ENCODE measurements at places on chromosomes 7 and 10. TPM values are rescaled to one million over a fixed set of nuclear protein-coding genes. Genes with fewer than 3 reads are reported as not detected.

DNA sequence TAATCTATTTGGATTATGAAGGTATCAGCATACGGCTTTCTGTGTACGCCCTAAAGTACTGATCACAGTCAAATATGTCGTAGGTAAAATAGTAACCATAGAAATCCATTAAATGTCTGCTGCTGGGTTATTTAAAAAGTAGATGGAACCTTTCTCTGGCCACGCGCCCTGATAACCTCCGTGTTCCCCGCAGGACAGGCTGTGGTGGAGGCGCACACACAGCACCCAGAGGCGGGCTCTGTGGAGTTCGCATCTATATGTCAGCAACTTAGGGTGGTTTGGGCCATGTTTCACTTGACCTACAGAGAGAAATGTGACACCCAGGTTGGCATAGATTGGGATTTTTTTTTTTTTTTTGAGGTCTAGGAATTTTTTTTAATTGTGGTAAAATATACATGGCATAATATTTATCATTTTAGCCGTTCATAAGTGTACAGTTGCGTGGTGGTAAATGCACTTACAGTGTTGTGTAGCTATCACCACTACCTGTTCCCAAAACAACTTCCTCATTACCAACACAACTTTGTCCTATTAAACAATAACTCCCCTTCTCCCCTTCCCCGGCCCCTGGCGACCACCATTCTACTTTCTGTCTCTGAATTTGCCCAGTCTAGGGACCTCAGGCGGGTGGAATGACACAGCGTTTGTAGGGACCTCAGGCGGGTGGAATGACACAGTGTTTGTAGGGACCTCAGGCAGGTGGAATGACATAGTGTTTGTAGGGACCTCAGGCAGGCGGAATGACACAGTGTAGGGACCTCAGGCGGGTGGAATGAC, 15.4 kb downstream of the PPP2R2D start:
- no peak for DNase-seq

GRCh38 chr7:112752576-112752975, 37.6 kb downstream of the TMEM168 start:
- DNase-seq, result no peak

DNA sequence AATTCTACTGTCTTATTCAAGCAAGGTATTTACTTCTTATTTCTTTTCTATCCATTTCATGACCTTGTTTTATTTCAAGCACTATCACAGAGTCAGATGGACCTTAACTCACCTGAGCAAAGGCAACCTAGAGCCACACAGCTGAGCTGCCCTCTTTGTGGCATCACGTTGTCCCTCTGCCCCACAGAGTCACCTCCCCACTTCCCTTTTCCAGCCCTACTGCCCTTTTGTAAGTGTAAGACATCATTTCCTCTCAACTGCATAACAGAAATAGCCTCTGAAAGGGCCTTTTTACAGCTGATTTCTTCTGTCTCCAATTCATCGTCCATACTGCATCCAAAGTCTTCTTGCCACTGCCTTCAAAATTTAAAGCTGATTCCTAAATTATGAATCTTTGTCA, 946.0 kb downstream of the NRG3 start:
- no peak for DNase-seq

DNA sequence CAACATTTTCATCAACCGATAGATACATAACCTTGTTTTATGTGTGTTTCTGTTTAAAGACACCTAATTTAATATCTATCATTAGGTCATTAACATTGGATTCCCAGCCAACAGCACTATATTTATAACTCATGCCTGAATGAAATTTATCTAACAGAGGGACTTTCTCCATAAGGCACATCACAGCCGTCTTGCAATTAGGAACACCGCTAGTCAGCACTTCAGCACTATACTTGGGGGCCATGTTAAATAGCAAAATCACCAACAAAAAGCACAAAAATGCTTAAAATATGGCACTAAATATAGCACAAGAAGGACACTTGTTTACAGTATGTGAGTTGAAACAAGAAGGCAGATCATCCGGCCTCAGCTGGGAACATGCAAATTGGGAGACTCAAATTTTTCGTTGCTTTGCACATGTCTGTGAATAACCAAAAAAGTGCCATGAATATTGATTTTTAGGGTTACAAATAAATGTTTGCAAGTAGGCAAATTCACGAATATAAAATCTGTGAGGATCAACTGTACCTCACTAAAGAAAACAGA, 51.0 kb downstream of the TLL2 start:
- DNase-seq, result no peak

The CXCL12 gene
- total RNA-seq, result 61.3 TPM

DNA sequence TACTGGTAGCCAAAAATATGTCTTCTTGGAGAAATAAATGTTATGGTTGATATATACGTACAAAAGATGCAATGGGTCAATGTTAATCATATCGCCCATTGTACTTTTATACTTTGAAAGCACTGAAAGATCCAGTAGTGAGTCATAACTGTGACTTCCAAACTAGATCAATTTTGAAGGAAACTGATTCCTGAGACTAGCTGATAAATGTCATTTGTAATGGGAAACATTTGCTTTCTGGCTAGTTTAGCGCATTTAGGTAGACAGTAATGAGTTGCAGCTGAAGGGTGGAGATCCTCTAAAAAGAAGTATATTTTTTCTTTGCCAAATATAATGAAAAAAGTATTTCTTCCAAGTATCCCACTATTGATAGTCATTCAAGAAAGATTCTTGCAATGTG, 53.5 kb upstream of the ARHGAP21 start:
- DNase-seq, result no peak

The PIK3AP1 gene
- total RNA-seq, result 10.1 TPM

The TEX47 gene
- total RNA-seq, result not detected

The PPP1R3A gene
- total RNA-seq, result not detected

The ZNF655 gene
- 69.9 TPM for total RNA-seq

GRCh38 chr10:78974617-78975317, 94.0 kb upstream of the ZMIZ1 start:
- DNase-seq, result peak; percentile 62

DNA sequence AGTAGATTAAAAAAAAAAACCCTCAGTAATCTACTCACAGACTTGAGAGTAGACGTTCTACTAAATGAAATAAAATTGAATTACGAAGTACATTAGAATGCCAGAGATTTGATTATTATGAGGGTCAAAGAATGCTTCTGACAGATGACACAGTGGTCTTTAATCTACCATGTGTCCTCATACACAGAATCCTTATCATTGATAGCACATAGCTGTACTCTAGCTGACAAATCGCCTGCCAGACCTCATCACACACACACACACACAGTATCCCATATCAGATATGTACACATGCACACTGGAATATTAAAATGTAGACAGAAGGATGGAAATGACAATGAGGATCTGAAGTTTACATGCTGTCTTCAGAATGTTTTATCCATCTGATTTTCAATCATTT, 104.6 kb downstream of the SORCS1 start:
- no peak for DNase-seq

The ERVW-1 gene
- not detected for total RNA-seq

DNA sequence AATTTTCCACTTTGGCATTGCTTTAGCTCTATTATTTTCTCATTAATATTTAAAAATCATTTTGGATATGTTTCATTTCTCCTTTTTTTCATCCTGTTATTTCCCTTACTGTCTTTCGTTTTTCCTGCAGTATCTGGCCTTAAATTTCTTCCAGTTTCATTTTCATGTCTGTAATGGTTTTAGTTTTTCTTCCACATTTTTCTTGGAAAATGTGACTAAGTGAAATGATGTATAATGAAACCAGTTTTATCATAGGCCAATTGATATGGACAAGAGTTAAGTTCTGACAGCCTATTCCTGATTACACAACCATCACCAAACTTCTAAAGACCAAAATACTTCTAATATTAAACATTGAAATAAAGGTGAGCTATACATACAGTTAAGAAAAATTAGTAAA, 158.5 kb downstream of the LHFPL3 start:
- no peak for DNase-seq

GRCh38 chr10:11440250-11441150, 170.9 kb downstream of the USP6NL start:
- DNase-seq, result no peak

GRCh38 chr7:6532516-6532915, 18.7 kb downstream of the GRID2IP start:
- DNase-seq, result no peak

DNA sequence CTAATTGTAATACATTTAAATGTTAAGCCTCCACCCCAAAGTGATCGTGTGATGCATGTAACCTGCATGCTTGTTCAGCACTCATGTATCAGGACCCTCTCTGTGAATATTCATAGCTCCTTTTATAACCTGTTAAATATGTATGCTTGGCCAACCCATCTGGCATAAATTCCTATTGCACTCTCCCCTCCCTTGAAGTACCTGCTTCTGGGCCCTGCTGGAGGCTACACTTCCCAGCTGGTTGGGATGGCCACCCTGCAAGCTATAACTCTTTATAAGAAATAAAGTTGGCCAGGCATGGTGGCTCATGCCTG, 149.7 kb downstream of the SH2D4B start:
- no peak for DNase-seq

GRCh38 chr7:44259547-44260457, 59.0 kb downstream of the YKT6 start:
- DNase-seq, result peak; percentile 8

The ZNF239 gene
- total RNA-seq, result 1.6 TPM

DNA sequence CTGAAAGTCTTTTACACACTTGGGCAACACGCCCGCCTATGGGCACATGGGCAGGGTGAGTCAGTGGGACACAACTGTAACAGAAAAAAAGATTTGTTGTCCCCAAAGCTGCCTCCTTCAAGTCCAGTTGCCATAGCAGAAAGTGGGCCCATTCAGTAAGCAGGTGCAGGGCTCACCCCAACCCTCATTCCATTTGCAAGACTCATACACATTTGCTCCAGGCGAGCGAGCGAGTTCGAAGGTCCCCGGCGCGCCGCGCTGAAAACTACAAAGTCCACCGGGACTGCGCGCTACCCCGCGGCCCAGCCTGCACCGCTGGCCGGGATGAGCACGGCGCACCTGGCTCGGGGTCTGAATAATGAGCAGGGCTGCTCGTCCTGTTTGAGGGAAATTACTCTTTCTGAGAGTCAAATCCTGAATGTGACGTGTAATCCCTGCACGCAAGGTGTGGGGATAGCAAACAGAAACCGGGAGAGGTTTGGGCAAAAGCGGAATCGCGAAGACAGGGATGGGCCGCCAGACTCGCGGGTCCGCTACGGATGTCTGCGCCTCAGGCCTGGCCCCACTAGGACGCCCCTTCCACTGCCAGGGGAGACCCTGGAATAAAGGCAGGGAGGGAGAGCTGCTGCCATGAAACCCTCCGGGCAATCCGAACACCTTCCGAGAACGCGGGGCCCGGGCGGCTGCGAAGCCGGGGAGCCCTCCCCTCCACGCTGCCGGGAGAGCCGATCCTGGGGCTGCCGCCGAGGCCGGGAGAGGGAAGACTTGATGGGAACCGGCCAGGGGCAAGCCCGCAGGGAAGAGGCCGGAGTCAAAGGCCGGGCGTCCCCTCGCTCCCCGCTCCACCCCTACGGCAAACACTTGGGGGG, 982 bp downstream of the COBL start:
- peak; percentile 62 for DNase-seq

DNA sequence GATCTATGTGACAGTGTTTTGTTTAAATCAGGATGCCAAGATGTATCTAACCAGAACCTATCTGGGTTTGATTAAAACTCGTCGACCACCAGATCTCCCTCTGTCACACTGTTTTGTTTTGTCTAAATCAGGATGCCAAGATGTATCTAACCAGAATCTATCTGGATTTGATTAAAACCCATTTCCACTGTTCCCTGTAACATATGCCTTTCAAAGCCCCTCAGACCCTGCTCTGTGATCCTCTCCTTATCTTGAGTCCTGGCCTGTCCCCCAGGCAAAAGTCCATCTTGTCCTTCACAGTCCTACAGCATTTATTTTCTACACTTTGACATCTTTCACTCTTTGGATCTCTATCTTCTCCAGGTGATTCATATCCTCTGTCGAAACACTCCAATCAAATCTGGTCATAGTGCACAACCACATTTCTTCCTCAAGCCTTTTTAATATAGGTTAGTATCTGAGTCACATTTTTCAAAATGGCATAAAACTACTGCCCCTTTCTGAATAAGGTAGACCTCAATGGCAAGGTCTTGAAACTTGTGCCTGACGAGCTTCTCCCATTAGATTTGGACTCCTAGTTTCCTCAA, 32.5 kb downstream of the ERLIN1 start:
- no peak for DNase-seq

The AKR1D1 gene
- total RNA-seq, result not detected

The NPC1L1 gene
- total RNA-seq, result not detected

DNA sequence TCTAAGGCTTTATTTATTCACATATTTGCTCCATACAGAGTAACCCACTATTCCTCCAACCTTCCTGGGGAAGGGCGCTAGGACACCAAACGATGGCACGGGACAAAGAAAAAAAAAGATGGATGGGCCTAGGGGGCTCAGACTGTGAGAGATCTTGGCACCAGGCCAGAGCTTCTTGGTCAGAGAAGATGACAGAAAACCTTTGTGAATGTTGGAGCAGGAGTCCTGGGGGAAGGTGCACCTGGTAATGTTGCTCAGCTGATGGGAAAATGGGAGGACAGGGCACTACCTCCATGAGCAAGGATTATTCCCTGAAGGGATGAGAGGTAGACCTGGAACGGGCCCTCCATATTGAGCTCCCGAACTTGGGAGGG, 1.4 kb upstream of the SH3PXD2A start:
- DNase-seq, result no peak

DNA sequence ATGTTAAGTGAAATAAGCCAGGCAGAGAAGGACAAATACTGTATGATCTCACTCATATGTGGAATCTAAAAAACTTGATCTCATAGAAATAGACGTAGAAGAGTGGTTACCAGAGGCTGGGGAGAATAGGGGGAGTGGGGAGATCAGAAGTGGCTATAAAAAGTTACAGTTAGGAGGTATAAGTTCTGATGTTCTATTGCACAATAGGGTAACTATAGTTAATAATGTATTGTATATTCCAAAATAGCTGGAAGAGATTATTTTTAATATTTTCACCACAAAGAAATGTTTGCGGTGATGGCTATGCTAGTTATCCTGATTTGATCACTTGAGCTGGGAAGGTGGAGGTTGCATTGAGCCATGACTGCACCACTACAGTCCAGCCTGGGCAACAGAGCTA, 53.8 kb downstream of the SLC18A2 start:
- no peak for DNase-seq

The PCLO gene
- 9.2 TPM for total RNA-seq

- DNase-seq, result no peak
Observed at GRCh38 chr10:11335881-11336430, 275.5 kb downstream of the USP6NL start.

DNA sequence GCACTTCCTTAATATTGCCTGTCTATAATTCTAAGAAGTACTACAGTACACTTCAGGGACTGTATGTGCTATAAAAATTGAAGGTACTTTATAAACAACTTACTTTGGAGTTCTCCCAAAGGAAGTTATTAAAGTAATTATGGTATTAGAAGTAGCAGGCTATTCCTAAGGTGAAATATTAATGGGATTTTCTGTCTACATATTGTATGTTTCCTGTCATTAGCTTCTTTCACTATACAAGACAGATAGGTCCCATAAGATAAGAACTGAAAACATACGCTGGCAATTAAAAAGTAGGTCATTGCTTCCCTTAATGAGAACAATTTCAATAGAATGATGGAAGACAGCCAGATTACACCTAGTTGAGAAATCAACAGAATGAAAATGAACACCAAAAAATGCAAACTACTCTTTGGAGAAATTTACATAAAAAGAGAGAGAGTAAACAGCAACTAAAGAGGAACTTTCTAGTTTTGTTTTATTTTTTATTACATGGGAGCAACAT, 147.0 kb downstream of the HBP1 start:
- DNase-seq, result no peak

The SEMA4G gene
- 108 TPM for total RNA-seq

Data from left colon (tissue), 2 donors.